ENCODE measurements at places on chromosomes 3 and 15. TPM values are rescaled to one million over a fixed set of nuclear protein-coding genes. Genes with fewer than 3 reads are reported as not detected.
A peak's percentile ranks its signal among the peaks of the same experiment; 100 is the strongest.

NBEAL2 gene
- total RNA-seq, result 116 TPM

DNA sequence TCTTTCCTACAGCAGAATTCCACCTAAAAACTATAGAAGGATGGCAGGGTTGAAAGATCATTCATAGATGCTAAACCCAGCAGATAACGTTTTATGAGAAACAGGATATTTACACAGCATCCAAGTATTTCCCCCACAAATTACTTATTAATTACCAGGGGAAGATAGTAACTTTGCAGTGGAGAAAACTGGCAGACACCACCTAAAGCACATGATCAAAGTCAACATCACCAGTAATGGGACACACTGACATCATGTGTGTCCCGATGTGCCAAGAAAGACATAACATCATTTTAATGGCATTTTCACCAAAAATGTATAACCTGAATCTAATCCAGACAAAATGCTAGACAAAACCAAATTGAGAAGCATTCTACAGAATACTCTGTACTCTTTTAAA, 220.4 kb upstream of the THBS1 start:
- H3K4me1 ChIP-seq, result peaks cover 7% of the 10 kb centered on the region
- H3K36me3 ChIP-seq, result no peaks in the 10 kb centered on the region
- DNase-seq, result no peak
- H3K27ac ChIP-seq, result no peak overlapping the region
- H3K4me3 ChIP-seq, result no peak overlapping the region
- no peaks in the 10 kb centered on the region for H3K27me3 ChIP-seq

IMPG2 gene
- 0.29 TPM for total RNA-seq

- H3K27ac ChIP-seq, result no peak overlapping the region
- DNase-seq, result no peak
These were observed 406.2 kb downstream of the CNTN4 start for GRCh38 chr3:2504912-2505311.

GRCh38 chr3:71518089-71518488, 65.4 kb downstream of the FOXP1 start:
- peaks cover 17% of the 10 kb centered on the region for H3K4me1 ChIP-seq
- no peaks in the 10 kb centered on the region for H3K36me3 ChIP-seq
- no peaks in the 10 kb centered on the region for H3K27me3 ChIP-seq
- no peak for DNase-seq
- H3K27ac ChIP-seq, result no peak overlapping the region

DNA sequence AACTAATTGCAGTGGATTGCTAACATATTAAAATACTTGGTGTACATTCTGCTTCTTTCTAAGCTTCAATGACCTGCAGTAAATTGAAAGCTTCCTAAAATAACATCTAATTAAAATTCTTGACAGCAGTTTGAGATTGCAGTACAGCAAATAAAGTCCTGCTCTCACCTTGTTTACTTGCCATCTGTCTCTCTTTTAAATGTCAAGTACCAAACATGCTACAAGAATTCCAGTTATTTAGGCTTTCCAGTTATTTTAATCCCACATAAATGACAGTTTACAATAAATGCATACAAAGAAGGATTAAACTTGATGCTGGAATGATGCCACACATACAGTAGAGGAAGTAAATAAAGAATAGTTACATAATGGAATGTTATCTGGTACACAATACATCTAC, 33.2 kb downstream of the CBLB start:
- H3K27ac ChIP-seq, result no peak overlapping the region
- no peak for DNase-seq
- peaks cover 13% of the 10 kb centered on the region for H3K4me1 ChIP-seq

ECE2 gene
- total RNA-seq, result not detected

- no peaks in the 10 kb centered on the region for H3K27me3 ChIP-seq
- peaks cover 4% of the 10 kb centered on the region for H3K36me3 ChIP-seq
- no peak overlapping the region for H3K4me3 ChIP-seq
- peaks cover 7% of the 10 kb centered on the region for H3K4me1 ChIP-seq
- no peak for DNase-seq
- no peak overlapping the region for H3K27ac ChIP-seq
These were observed 97.5 kb downstream of the DNAJB8 start for GRCh38 chr3:128369121-128369703.

DNA sequence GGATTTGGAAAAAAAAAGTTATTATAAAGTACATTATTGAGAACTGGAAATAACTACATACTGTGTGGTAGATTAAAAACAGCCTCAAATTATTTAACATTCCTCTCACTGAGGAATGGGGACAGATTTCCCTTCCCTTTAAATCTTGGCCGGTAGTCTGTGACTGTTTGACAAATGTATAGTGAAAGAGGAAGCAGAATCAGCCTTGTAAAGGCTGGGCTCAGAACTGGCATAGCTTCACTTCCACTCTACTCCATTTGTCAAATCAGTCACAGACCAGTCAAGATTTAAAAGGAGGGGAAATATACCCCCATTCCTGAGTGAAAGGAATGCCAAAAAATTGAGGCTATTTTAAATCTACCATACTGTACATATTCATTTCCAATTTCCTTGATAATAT, 18.2 kb upstream of the B4GALT4 start:
- DNase-seq, result no peak
- peaks cover 6% of the 10 kb centered on the region for H3K4me1 ChIP-seq
- H3K27me3 ChIP-seq, result no peaks in the 10 kb centered on the region
- H3K27ac ChIP-seq, result no peak overlapping the region

DNA sequence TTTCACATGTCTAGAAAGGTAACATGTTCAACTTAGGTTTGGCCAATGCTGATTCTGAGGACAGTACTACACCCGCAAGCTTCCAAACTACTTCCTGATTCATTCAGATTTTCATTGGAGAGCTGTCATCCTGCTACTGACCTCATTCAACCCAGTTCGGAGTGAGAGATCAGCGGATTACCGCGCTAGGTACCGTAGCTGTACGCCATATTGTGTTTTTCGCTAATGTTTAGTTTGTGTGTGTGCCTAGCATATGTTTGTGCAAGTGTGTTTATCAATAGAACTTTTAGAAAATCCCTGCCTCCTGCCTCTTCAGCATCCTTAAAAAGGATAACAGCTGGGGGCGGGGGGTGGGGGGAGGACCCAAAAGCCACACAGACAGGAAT, 1.1 kb downstream of the ZBTB20 start:
- H3K36me3 ChIP-seq, result no peaks in the 10 kb centered on the region
- H3K27me3 ChIP-seq, result no peaks in the 10 kb centered on the region
- peaks cover 6% of the 10 kb centered on the region for H3K4me1 ChIP-seq
- peak; percentile 56 for DNase-seq
- peak overlapping the region; percentile 84 for H3K4me3 ChIP-seq

DNA sequence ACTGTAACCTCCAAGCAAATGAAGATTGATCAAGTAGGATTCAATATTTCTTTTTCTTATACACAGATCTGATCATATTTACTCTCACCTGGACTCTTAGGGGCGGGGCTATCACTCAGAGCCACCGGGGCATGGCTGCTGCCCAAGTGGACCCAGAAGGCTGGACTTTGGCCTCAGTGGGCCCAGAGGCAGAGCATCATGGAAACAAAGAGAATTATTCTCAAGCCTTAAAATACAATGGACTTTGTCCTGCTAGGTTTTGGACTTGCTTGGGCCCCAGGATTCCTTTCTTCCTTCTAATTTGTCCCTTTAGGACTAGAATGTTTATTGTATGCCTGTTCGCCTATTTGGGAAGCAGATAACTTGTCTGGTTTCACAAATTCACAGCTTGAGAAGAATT, 85.1 kb downstream of the SUCLG2 start:
- H3K27me3 ChIP-seq, result no peaks in the 10 kb centered on the region
- H3K36me3 ChIP-seq, result no peaks in the 10 kb centered on the region
- no peaks in the 10 kb centered on the region for H3K4me1 ChIP-seq
- no peak for DNase-seq

CPNE9 gene
- 0.90 TPM for total RNA-seq

CASR gene
- 0.20 TPM for total RNA-seq

- H3K27me3 ChIP-seq, result no peaks in the 10 kb centered on the region
- no peaks in the 10 kb centered on the region for H3K36me3 ChIP-seq
- H3K4me1 ChIP-seq, result no peaks in the 10 kb centered on the region
- H3K4me3 ChIP-seq, result no peak overlapping the region
- DNase-seq, result no peak
These were observed 183.8 kb upstream of the THBS1 start for GRCh38 chr15:39396979-39397615.

CAMP gene
- total RNA-seq, result not detected

C3orf22 gene
- total RNA-seq, result not detected

GHSR gene
- total RNA-seq, result not detected

PRR23B gene
- total RNA-seq, result not detected
